Stimulated activated CD8-positive, alpha-beta memory T cell treated with anti-CD3 and anti-CD28 coated beads, Interleukin-15, amount 100 ng/mL, for 24 hours (primary cell): ENCODE measurements at places on chromosomes 6 and 20.

- DNase-seq, result no peak
Measured at GRCh38 chr20:22974354-22974753, 60.8 kb upstream of the SSTR4 start.

DNA sequence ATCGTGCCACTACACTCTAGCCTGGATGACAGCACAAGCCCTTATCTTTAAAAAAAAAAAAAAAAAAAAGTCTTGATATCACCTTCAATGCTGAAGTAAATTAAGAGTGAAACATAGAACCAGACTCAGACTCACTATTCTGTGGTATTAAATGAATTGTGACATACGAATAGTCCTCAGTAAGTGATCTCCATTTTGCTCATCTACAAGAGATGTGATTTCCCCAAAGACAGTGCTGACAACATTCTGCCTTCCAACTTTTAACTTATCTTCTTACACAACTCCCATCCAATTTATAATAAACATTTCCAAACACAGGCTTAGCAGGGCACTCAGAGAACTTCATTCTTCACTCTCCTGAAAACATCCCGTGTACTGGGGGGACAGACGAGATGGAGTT lies 8.0 kb downstream of the ZBTB24 start:
- no peak for DNase-seq

DNA sequence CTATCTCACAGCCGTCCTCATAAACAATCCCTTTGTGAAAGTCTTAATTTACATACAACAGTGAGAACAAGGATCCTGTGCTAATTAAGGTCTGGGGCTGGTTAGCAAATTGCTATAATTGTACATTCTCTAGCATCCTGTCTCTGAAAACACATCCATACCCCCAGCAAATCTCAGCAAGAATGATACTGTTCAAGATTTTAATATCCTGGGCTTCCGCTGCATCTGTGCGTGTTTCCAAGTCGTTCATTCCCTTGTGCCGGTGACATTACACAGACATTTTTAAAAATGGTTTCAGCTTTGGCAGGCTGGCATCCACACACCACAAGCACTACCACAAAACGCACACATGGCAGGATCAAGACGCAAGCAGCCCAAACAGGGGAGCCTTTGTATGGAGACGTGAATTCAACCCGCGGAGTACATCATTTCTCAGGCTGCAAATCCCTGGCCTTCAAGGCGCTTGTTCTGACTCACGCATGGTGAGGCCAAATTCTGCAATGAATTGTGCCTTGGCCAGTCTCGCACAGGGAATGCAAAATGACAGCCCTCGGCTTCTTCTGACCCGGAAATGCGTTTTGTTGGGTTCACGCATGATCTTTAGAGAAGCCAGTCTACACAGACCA lies 20.3 kb downstream of the ZMYND8 start:
- no peak for DNase-seq

DNA sequence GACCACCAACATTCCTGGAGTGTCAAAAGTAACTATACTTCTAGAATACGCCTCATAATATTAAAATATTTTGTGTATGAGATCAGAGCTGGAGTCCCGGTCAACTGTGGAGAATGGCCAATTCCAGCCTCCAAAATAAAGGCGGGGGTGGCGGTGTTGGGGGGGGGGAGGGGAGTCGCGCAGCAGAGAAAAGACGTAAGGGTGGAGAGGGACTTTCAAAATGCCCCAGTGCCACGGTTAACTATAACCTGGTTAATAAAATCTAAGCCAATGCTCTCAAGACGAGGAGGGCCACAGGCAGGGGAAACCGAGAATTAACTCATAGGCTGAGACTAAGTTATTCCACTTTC lies 1.3 kb downstream of the NUP153 start:
- no peak for DNase-seq

DNA sequence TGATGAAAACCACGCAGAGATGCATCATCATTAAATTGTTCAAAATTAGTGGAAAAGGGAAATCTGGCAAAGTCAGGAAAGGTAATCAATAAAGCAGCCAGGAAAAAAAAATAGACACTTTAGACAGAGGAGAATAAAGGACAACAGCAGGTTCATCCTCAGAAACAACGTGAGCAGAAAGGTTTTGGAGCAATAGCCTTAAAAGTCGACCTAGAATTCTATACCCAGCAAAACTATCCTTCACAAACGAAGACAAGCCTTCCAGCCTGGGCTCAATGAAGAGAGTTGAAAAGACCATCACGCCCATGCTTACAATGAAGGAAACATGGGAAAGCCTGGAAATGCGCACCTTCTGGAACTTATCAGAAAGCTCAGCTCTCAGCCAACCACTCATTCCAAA lies 24.7 kb upstream of the CHRNA4 start:
- DNase-seq, result no peak

DNA sequence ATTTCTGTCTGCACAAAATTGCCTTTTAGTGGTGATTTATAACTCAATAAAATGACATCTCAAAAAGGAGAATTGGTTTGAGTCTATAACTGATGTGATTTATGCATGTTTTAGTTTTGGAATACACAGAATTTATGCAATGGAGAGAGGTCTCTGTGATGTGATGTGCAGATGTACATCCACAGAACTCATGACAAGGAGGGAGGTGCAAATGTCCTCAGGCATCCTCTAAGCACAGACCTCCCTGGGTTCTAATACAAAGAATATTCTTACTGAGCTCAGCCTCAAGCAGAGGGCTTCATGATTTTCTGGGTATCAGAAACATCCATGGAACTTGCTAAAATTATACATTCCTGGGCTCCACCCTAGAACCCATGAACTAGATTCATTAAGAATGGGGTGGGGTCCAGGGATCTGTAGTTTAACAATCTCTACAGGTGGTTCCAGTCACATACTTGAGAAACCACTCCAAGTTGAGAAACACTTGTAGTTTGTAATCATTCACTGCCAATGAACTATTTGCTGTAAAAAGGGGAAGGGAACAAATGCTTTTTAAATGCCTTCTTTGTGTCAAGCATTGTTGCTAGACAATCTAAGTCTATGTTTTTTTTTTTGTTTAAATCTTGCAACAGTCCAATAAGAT lies 60.2 kb upstream of the NEDD9 start:
- DNase-seq, result no peak

DNA sequence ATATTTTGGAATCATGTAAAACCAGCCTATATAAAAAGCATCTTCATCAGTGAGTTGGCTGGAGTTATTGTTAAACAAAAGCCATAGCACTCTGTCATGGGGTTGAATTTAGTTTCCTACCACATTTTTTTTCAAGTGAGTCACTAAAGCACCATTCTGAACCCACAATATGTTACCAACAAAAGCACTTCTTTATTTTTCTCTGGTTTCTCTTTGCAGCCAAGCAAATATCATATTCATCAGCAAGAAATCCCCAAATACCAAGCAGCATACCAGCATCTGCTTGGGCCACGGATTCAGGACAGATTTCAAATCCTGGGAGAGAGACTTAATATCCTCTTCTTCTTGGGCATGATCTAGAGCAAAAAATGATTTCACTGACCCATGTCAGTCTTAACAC lies 441.4 kb downstream of the BCKDHB start:
- no peak for DNase-seq

GRCh38 chr20:60999250-60999649 lies 252.8 kb upstream of the CDH4 start:
- no peak for DNase-seq

DNA sequence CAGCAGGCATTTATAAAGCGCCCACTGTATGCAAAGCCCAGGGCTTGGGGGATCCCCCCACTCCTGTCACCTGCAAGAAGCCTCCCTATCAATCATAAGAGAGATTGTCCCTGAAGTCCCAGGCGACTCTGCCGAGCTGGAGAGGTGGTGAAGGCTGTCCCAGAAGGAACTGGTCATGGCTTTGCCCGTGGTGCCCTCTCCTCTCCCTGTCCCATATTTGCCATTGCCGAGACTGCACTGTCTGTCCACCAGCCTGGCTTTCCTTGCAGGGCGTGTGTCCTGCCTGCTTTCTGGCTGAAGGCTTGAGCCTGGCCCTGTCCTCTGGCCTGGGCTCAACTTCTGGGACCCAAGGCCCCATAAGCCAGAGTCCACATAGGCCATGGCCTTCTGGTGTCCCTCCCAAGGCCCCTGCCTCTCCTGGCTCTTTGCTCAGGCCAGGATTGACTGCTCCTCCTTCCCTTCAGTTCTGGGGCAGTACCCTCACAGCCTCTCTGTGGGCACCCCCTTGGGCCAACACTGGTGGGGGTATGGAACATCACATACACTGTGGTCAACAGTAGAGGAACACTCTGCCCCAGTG lies 46.9 kb downstream of the CPXM1 start:
- DNase-seq, result no peak

GRCh38 chr6:118783931-118784550 lies 109.9 kb upstream of the ASF1A start:
- DNase-seq, result no peak

GRCh38 chr6:12262236-12263061 lies 27.7 kb upstream of the EDN1 start:
- no peak for DNase-seq

- no peak for DNase-seq
Measured at GRCh38 chr6:47235964-47236760, 73.5 kb downstream of the TNFRSF21 start.

DNA sequence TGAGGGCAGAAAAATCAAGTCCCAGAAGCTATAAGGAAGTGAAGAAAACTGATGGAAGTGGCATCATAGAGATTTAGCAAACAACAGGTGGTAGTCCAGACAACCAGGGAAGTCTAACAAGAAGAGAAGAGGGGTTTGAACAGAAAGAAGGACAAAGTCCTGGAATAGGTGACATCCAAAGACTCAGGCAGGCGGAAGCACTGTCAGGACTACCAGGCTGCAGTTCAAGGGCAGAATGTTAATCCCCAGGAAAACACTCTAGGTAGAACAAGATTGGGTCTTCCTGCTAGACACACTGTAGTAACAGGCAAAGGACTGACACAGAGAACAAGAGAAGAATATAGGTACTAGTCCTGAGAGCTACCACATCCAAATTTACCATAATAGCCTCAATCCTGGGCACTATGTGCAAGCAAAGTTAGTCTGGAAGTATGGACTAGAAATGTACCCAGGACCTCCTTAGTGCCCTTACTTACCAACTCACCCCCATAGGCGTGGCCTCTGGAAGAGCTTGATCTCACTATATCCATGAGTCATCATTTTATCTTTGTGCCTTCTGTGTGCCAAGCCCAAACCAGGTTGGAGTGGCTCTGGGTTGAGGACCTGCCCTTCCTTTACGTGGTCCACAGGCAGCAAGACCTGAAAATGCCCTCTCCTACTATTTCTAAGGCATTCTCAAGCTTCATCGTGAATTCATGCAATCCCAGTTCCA lies 2.2 kb upstream of the EPB41L2 start:
- no peak for DNase-seq

GRCh38 chr20:59299945-59300332 lies 472 bp upstream of the EDN3 start:
- no peak for DNase-seq

- no peak for DNase-seq
Measured at GRCh38 chr6:127177923-127178231, 59.4 kb downstream of the RSPO3 start.

GRCh38 chr20:38770546-38770945 lies 22.3 kb downstream of the ACTR5 start:
- DNase-seq, result no peak

- DNase-seq, result no peak
Measured at GRCh38 chr6:145647602-145648001, 87.7 kb downstream of the EPM2A start.

DNA sequence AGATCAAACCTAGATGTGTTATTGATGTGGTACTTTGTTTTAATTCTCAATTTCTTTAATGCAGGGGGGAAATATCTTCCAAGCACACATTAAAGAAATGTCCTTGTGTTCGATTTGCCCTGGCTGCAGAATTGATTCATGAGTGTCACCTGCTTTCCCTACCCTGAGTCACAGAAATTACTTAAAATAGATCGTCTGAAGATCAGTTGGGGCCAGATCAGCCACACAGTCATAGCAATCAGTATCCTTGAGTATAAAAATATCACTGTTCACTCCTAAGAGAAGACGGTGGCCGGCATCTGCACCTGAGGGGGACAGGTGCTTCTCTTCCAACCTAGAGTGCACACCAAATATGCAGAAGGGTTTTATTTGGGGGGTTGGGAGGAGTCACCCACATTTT lies 115.2 kb upstream of the RIN2 start:
- no peak for DNase-seq

- DNase-seq, result no peak
Measured at GRCh38 chr20:59006864-59007664, at the start of gene CTSZ. Gene CTSZ, minus strand, starts transcription at chr20:59007254. Its CDS starts 126 bp downstream, at chr20:59007128.

DNA sequence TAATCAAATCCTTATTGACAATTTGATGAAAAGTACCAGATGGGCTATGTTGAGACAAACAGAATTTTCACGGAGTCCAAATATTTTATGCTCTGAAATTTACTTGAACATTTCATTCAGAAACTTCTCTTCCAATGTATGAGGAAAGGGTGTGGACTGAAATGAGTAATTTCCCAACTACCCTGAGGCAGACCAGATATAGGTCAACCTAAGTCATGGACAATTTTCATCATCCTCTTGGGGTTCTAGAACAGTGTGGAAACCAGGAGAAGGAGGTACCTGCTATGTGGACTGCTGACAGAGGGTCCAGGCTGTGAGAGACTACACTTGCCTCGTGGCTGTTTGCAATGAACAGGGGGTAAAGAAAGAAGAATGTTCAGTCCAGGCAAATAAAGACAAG lies 323.0 kb downstream of the ESR1 start:
- DNase-seq, result no peak

DNA sequence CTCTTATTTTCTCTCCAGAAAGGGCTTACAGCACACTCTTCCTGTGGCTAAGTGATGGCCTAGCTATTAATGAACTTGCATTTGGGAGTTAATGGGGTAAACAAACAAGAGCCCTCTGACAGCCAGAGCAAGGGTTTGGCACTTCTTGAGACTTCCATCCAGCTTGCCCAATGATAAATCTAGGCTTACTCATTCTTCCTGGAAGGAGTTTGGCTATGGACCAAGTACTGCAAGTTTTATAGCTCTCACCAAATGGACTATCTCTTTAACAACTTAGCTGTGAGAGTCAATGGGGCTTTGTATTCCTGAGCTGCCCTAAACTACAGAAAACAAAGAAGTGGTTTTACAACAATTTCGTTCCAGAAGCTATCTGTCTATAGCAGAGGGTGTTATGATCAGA lies 16.7 kb upstream of the PI3 start:
- no peak for DNase-seq

GRCh38 chr20:33812908-33813462 lies 1.8 kb downstream of the CHMP4B start:
- no peak for DNase-seq

- DNase-seq, result no peak
Measured at GRCh38 chr6:13198168-13198567, 130.2 kb downstream of the TBC1D7 start.
